ENCODE measurements at places on chromosomes 11 and 22. TPM values are rescaled to one million over a fixed set of nuclear protein-coding genes. Genes with fewer than 3 reads are reported as not detected.

MOGAT2 gene
- total RNA-seq: not detected

GRCh38 chr11:65502274-65502554 lies 3.4 kb downstream of the MALAT1 start:
- no peaks in the 10 kb centered on the region for H3K27me3 ChIP-seq
- H3K27ac ChIP-seq: no peak overlapping the region
- no peak for DNase-seq
- peaks cover 34% of the 10 kb centered on the region for H3K36me3 ChIP-seq

DNA sequence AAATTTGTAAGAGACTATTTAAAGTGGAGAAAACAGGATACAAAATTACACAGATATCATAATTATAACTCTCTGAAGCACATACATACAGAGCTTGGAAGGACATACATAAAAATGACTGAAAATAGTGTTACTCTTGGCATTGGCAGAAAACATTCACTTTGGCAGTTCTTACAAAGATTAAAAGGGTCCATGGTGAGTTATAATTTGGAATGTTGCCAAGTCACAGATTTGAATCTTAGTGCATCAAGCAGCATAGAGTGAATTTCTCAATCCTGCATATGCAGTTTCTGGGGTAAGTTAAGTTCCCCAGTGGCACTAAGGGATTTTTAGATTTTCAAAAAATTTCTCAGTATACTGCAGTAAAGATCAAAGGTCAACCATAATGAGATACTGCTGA lies 115.9 kb downstream of the CCDC81 start:
- H3K4me3 ChIP-seq: no peak overlapping the region
- no peaks in the 10 kb centered on the region for H3K27me3 ChIP-seq

- DNase-seq: no peak
- no peak overlapping the region for H3K27ac ChIP-seq
- no peak overlapping the region for H3K4me3 ChIP-seq
- no peaks in the 10 kb centered on the region for H3K36me3 ChIP-seq
- peaks cover 11% of the 10 kb centered on the region for H3K27me3 ChIP-seq
Observed at GRCh38 chr22:49997251-49997599, 15.3 kb downstream of the IL17REL start.

- H3K4me1 ChIP-seq: peaks cover 2% of the 10 kb centered on the region
- DNase-seq: no peak
- H3K36me3 ChIP-seq: peaks cover 22% of the 10 kb centered on the region
- no peak overlapping the region for H3K4me3 ChIP-seq
- H3K27ac ChIP-seq: no peak overlapping the region
Observed at GRCh38 chr11:57659669-57660068, 2.1 kb downstream of the CLP1 start.

DNA sequence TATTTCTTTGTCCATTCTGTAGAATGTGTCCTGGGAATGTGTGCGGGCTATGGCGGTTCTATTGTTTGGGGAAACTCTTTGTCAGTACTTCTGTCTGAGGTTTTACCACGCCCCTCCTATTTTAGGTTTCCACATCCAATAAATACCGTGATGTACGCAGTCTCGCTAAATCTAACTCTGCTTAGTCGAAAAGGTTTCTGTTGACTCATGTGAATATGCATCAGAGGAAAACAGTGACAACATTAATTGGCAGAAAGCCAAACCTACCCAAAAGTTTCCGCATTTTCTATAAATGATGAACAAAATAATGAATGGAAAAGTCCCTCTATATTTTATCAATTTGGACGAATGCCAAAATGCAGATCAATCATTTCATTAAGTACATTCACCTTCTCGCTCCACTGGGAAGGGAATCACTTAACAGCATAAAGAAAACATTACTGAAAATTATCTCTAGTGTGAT lies 143.4 kb downstream of the MAML2 start:
- DNase-seq: peak; percentile 82
- peaks cover 36% of the 10 kb centered on the region for H3K4me1 ChIP-seq
- H3K36me3 ChIP-seq: no peaks in the 10 kb centered on the region
- H3K4me3 ChIP-seq: no peak overlapping the region
- no peak overlapping the region for H3K27ac ChIP-seq

- H3K4me1 ChIP-seq: peaks cover 22% of the 10 kb centered on the region
- H3K36me3 ChIP-seq: no peaks in the 10 kb centered on the region
- H3K27ac ChIP-seq: no peak overlapping the region
- H3K27me3 ChIP-seq: no peaks in the 10 kb centered on the region
Observed at GRCh38 chr22:43310311-43310710, 32.9 kb downstream of the SCUBE1 start.

DNA sequence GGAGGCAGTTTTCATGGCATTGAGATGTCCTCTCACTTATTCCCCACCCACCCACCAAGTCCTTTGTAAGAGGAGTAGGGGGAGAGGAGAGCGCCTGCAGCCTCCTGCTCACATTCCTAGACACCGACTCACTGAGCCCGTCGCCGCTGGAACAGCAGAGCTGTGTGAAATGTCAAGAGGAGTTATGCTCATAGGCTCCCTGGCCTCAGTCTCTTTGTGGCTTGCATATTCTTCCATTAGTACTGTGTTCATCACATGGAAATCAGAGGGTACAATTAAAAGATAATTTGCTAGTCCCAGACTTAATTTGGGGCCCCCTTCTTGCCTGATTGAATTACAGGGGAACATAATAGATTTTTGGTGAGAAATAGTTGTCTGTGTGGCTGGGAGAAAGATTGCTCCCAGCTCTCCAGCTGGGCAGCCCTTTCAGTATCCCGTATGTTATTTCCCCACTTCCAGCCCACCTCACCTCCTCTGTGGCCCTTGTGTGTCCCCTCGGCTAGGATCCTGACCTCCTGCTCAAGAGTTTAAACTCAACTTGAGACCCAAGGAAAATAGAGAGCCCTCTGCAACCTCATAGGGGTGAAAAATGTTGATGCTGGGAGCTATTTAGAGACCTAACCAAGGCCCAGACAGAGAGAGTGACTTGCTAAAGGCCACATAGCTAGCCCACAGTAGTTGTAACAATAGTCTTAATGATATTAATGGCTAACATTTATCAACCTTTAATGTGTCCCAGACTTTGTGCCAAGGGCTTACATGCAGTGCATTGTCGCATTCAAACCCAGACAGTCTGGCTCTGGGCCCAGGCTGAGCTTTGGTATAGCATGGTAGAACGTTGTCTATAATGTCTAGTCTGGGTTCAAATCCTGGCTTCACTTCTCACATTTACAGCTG lies 32.2 kb downstream of the LIMK2 start:
- H3K4me3 ChIP-seq: no peak overlapping the region
- H3K27ac ChIP-seq: no peak overlapping the region
- peaks cover 9% of the 10 kb centered on the region for H3K4me1 ChIP-seq
- peaks cover 1% of the 10 kb centered on the region for H3K36me3 ChIP-seq
- H3K27me3 ChIP-seq: no peaks in the 10 kb centered on the region
